ENCODE measurements at places on chromosomes 5 and 9. TPM values are rescaled to one million over a fixed set of nuclear protein-coding genes. Genes with fewer than 3 reads are reported as not detected.

DNA sequence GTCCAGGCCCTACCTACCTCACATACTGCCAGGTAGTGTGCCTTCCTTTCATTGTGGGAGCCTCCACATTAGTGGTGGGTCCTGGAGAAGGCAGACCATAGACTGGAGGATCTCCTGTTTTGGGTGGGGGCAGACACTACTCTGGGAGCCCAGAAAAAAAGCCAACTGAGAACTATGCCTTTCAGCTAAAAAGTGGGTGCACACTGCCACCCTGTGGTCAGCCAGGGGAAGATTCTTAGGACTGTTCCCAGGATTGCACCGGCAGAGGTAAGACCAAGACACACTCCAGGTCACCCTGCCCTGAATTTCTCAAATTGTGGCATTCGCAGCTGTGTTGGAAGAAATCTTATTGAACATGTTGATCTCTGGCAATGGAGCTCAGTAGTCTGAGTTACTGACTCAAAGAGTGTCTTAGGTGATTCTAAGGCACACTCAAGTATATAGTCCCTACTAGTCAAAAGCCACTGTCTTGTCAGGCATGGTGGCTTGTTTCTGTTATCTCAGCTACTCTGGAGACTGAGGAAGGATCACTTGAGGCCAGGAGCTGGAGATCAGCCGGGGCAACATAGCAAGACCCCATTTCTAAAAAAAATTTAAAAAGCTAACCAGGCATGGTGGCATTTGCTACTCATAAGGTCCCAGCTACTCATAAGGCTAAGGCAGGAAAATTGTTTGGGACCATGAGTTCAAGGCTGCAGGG lies 3.6 kb downstream of the SIGMAR1 start:
- no peak overlapping the region for H3K27ac ChIP-seq
- H3K4me3 ChIP-seq: no peak overlapping the region
- DNase-seq: peak; percentile 64
- peaks cover 6% of the 10 kb centered on the region for H3K4me1 ChIP-seq
- H3K36me3 ChIP-seq: peaks cover 6% of the 10 kb centered on the region

The LRRC19 gene
- total RNA-seq: not detected

The TMEM267 gene
- total RNA-seq: 12.0 TPM

- peaks cover 2% of the 10 kb centered on the region for H3K27me3 ChIP-seq
- no peaks in the 10 kb centered on the region for H3K36me3 ChIP-seq
- no peak overlapping the region for H3K4me3 ChIP-seq
- peak; percentile 81 for DNase-seq
- peaks cover 3% of the 10 kb centered on the region for H3K4me1 ChIP-seq
Observed at GRCh38 chr9:107650321-107650720, 160.8 kb upstream of the KLF4 start.

The TMEM252 gene
- total RNA-seq: not detected

- peak; percentile 15 for DNase-seq
- H3K27ac ChIP-seq: no peak overlapping the region
- H3K36me3 ChIP-seq: no peaks in the 10 kb centered on the region
- peaks cover 2% of the 10 kb centered on the region for H3K4me1 ChIP-seq
- no peaks in the 10 kb centered on the region for H3K27me3 ChIP-seq
Observed at GRCh38 chr5:121962958-121963357, 1.2 kb downstream of the SRFBP1 start.

DNA sequence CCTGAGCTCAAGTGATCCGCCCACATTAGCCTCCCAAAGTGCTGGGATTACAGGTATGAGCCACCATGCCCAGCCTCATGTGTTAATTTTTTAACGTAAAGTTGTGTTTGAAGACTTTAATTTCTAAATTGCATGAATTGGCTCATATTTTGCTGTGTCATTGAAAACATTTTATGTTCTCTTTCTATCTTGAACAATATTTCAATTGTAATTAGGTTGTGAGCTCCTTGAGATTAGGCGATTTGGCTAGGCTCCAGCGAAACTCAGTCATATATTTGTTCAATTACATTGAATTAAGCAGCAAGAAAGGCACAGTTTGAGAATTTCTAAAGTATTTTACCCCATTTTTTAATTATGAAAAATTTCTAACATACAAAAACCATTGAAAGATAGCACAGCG lies 34.0 kb downstream of the GAPVD1 start:
- no peaks in the 10 kb centered on the region for H3K36me3 ChIP-seq
- H3K4me1 ChIP-seq: peaks cover 7% of the 10 kb centered on the region
- no peak overlapping the region for H3K27ac ChIP-seq
- no peak overlapping the region for H3K4me3 ChIP-seq

DNA sequence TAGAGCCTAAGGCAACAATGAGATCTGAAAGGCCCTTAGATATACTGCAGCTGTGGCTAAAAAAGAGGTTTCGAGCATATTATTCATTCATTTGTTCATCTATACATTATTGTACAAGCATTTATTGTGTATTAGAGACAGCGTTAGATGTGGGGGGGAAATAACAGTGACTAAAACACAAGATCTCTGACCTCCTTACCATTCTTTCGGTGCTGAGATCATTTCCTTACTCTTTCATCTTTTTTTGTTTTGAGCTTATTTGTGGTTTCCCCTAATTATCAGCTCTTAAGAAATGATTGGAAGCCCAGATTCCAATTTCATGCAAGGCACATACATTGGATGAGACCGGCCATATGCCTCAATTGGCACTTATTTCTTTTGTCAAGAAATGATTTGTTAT lies 113.2 kb downstream of the SEC61B start:
- no peaks in the 10 kb centered on the region for H3K36me3 ChIP-seq
- no peaks in the 10 kb centered on the region for H3K4me1 ChIP-seq
- H3K27me3 ChIP-seq: no peaks in the 10 kb centered on the region
- H3K27ac ChIP-seq: no peak overlapping the region
- no peak overlapping the region for H3K4me3 ChIP-seq

The KCNIP1 gene
- total RNA-seq: not detected

- peaks cover 30% of the 10 kb centered on the region for H3K27me3 ChIP-seq
- H3K27ac ChIP-seq: no peak overlapping the region
- H3K4me1 ChIP-seq: no peaks in the 10 kb centered on the region
- no peaks in the 10 kb centered on the region for H3K36me3 ChIP-seq
Observed at GRCh38 chr5:171782332-171782966, 3.2 kb upstream of the SMIM23 start.

DNA sequence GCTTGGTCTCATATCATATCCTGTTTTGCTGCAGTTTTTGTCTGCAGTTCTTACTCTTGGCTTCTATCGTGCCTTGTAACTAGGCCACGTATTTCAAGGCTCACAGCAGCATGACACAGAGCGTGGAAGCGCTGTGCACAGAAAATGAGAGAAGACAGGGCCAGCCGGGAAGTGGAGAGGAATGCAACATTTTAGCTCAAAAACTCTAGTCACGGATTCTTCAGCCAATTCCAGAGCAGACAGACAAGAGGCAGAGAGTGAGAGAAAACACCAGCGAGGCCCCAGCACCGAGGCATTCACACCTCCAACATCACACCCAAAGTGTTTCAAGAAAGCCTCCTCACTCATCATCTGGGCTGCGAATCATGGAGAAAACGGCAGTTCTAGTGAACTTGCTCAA lies 160.8 kb downstream of the DNAH5 start:
- H3K27me3 ChIP-seq: no peaks in the 10 kb centered on the region
- peaks cover 16% of the 10 kb centered on the region for H3K36me3 ChIP-seq
- H3K4me3 ChIP-seq: no peak overlapping the region
- DNase-seq: no peak

DNA sequence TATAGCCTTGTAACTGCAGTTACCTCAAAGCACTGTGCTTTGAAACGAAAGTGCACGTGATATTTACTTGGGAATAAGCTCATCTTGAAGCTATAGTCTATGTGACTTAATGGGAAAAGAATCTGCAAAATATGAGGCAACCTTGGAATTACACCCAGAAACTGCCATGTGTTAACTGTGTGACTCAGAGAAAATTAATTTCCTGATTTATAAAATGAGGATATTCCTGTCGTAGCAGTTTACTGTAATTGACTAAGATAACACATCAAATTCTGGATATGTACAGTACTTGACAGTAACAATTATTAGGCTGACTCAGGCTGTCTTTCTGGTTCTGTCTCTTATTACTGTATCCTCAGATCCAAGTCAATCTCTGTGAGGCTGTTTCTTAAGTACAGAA lies 1079.9 kb upstream of the ACO1 start:
- H3K36me3 ChIP-seq: no peaks in the 10 kb centered on the region
- no peaks in the 10 kb centered on the region for H3K4me1 ChIP-seq
- DNase-seq: peak; percentile 32
- no peaks in the 10 kb centered on the region for H3K27me3 ChIP-seq
- no peak overlapping the region for H3K4me3 ChIP-seq

DNA sequence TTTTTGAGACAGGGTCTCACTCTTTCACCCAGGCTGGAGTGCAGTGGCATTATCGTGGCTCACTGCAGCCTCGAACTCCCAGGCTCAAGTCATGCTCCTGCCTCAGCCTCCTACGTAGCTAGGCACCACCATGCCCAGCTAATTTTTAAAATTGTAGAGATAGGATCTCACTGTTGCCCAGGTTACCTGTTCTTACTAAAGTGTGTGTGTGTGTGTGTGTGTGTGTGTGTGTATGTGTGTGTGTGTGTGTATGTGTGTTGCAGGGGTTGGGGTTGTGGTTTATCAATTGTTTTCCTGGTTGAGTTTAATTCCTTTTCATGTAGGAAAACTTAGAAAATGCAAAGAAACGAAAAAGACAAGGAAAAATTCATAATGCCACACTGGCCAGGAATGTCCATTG lies 21.8 kb downstream of the RNF44 start:
- no peaks in the 10 kb centered on the region for H3K4me1 ChIP-seq
- no peak for DNase-seq
- H3K27ac ChIP-seq: no peak overlapping the region
- H3K36me3 ChIP-seq: no peaks in the 10 kb centered on the region

DNA sequence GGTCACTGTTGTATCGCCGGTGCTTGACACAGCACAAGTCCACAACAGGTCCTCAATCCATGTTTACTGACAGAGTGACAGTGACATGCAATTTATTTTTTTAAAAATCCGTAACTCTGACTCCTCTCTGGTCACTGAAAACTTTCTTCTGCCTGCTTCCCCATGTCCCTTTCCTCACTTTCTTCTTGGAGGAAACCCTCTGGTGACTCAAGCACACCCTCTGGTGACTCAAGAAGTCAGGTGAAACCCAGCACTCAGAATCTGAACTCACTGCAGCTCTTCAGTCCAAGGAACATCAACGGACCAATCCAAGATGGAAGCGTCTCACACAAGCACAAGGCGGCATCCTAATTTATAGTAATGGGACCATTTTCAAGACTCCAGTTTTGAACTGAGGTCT lies 245.9 kb downstream of the FSTL4 start:
- H3K4me3 ChIP-seq: no peak overlapping the region
- no peak overlapping the region for H3K27ac ChIP-seq
- no peaks in the 10 kb centered on the region for H3K4me1 ChIP-seq
- H3K36me3 ChIP-seq: no peaks in the 10 kb centered on the region

- no peaks in the 10 kb centered on the region for H3K4me1 ChIP-seq
- no peak for DNase-seq
- no peaks in the 10 kb centered on the region for H3K36me3 ChIP-seq
- no peak overlapping the region for H3K27ac ChIP-seq
Observed at GRCh38 chr9:38412751-38413150, 11.5 kb downstream of the IGFBPL1 start.

- no peaks in the 10 kb centered on the region for H3K36me3 ChIP-seq
- no peak overlapping the region for H3K4me3 ChIP-seq
- H3K4me1 ChIP-seq: no peaks in the 10 kb centered on the region
- no peak for DNase-seq
- H3K27me3 ChIP-seq: no peaks in the 10 kb centered on the region
- H3K27ac ChIP-seq: no peak overlapping the region
Observed at GRCh38 chr5:109921735-109922380, 232.1 kb downstream of the MAN2A1 start.

- H3K27ac ChIP-seq: no peak overlapping the region
- no peaks in the 10 kb centered on the region for H3K4me1 ChIP-seq
- H3K4me3 ChIP-seq: no peak overlapping the region
- peaks cover 2% of the 10 kb centered on the region for H3K36me3 ChIP-seq
- no peaks in the 10 kb centered on the region for H3K27me3 ChIP-seq
- peak; percentile 19 for DNase-seq
Observed at GRCh38 chr9:35311891-35312639, 150.3 kb downstream of the UNC13B start.

- H3K27ac ChIP-seq: no peak overlapping the region
- no peaks in the 10 kb centered on the region for H3K36me3 ChIP-seq
- H3K4me1 ChIP-seq: peaks cover 3% of the 10 kb centered on the region
- no peak for DNase-seq
Observed at GRCh38 chr9:137436761-137437600, 4.2 kb downstream of the ENTPD8 start.

The ALDH7A1 gene
- 40.9 TPM for total RNA-seq
